Placental pericyte (primary cell): ENCODE measurements at places on chromosomes 2 and 18. TPM values are rescaled to one million over a fixed set of nuclear protein-coding genes. Genes with fewer than 3 reads are reported as not detected.

Gene ALKAL2
- not detected in 2 replicates for total RNA-seq

Gene THSD7B
- total RNA-seq = under 0.01 TPM in 1 of 2 replicates, not detected in the other

Gene SLC9A4
- total RNA-seq = not detected in 2 replicates

Gene CHST9
- total RNA-seq = not detected in 2 replicates

Gene NOL4
- total RNA-seq = not detected in 2 replicates

Gene OSBPL1A
- total RNA-seq = 22.8 and 27.8 TPM in 2 replicates

Gene ATOH8
- total RNA-seq = 3.6 and 10.9 TPM in 2 replicates

Gene EMILIN1
- 189 and 203 TPM in 2 replicates for total RNA-seq

Gene DCDC2C
- total RNA-seq = not detected in 2 replicates

Gene RAMP1
- total RNA-seq = 1.5 and 13.2 TPM in 2 replicates

Gene RAX
- not detected in 2 replicates for total RNA-seq

Gene NAT8
- total RNA-seq = not detected in 2 replicates

Gene IL1F10
- not detected in 2 replicates for total RNA-seq

Gene TXNDC2
- total RNA-seq = 0.14 and 0.22 TPM in 2 replicates

Gene CCDC68
- total RNA-seq = 17.3 and 18.3 TPM in 2 replicates

Gene COL4A3
- total RNA-seq = under 0.01 TPM in 1 of 2 replicates, not detected in the other

Gene EFHD1
- 0.14 and 0.22 TPM in 2 replicates for total RNA-seq

Gene PTCD3
- 55.1 and 106 TPM in 2 replicates for total RNA-seq

Gene FSHR
- total RNA-seq = not detected in 2 replicates

Gene GRP
- total RNA-seq = not detected in 2 replicates

Gene GCG
- total RNA-seq = not detected in 2 replicates

Gene SP140L
- total RNA-seq = 13.8 and 24.3 TPM in 2 replicates

Gene CD226
- 1.1 and 1.5 TPM in 2 replicates for total RNA-seq

Gene NCKAP5
- total RNA-seq = 6.3 and 21.6 TPM in 2 replicates

Gene GPR35
- total RNA-seq = 0.14 and 0.44 TPM in 2 replicates

Gene INSIG2
- 7.2 and 8.3 TPM in 2 replicates for total RNA-seq

Gene HMSD
- total RNA-seq = 0.44 and 0.57 TPM in 2 replicates

Gene EFR3B
- total RNA-seq = 0.44 and 0.57 TPM in 2 replicates

Gene VPS54
- 18.6 and 29.5 TPM in 2 replicates for total RNA-seq

Gene CTDSP1
- total RNA-seq = 77.3 and 101 TPM in 2 replicates

Gene KIAA2012
- total RNA-seq = not detected in 2 replicates

Gene COQ10B
- 41.6 and 68.9 TPM in 2 replicates for total RNA-seq

Gene SLC14A1
- total RNA-seq = 13.6 and 18.2 TPM in 2 replicates

Gene CHRNG
- not detected in 2 replicates for total RNA-seq

Gene CPLX4
- not detected in 2 replicates for total RNA-seq

Gene DRC1
- not detected in 2 replicates for total RNA-seq

Gene UGT1A9
- total RNA-seq = not detected in 2 replicates

Gene MATN3
- 1.3 and 2.3 TPM in 2 replicates for total RNA-seq

Gene DSG2
- total RNA-seq = 12.5 and 32.4 TPM in 2 replicates

Gene NEUROD1
- not detected in 2 replicates for total RNA-seq

Gene TUBA4B
- total RNA-seq = not detected in 2 replicates

Gene HOXD3
- total RNA-seq = 2.6 TPM in 1 of 2 replicates, not detected in the other

Gene RGPD5
- 17.9 and 42.7 TPM in 2 replicates for total RNA-seq

Gene SLC25A52
- 0.14 TPM in 1 of 2 replicates, not detected in the other for total RNA-seq

Gene PER2
- 5.9 and 9.4 TPM in 2 replicates for total RNA-seq

Gene ASPRV1
- 0.22 and 0.29 TPM in 2 replicates for total RNA-seq

Gene FBXO36
- 5.0 and 6.6 TPM in 2 replicates for total RNA-seq

Gene CMPK2
- 0.22 and 5.0 TPM in 2 replicates for total RNA-seq

Gene SERPINB13
- total RNA-seq = not detected in 2 replicates

Gene IL36RN
- under 0.01 TPM in 1 of 2 replicates, not detected in the other for total RNA-seq

Gene C2orf74
- 3.1 and 13.8 TPM in 2 replicates for total RNA-seq

Gene NEU4
- total RNA-seq = 0.57 TPM in 1 of 2 replicates, not detected in the other

Gene NTSR2
- total RNA-seq = not detected in 2 replicates

Gene GLS
- 211 and 239 TPM in 2 replicates for total RNA-seq

Gene PDE1A
- 0.57 TPM in 1 of 2 replicates, not detected in the other for total RNA-seq

Gene ATAD2B
- 8.5 and 15.9 TPM in 2 replicates for total RNA-seq

Gene LIMS4
- total RNA-seq = 18.6 and 22.8 TPM in 2 replicates
